ENCODE measurements at places on chromosomes 5 and 9.

GRCh38 chr9:130465383-130466096, 20.8 kb downstream of the ASS1 start:
- DNase-seq, result peak; percentile 56

DNA sequence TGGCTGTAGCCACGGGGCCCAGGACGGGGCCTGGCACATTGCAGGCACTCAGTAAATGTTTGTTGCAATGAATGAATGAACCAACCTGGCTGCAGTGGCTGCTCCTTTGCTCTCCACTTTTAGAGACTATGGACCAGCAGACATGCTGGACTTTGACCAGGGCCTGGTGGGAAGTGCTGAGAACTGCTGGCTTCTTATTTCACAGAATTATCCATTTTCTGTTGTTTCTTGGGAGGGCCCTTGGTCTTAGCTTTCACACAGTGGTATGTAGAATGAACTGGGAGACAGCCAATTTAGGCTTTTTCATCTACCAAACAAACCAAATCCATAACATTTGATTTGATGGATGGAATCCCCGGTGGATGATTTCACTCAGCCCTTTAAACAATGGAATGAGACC, 78.0 kb upstream of the LHFPL2 start:
- no peak for DNase-seq

- DNase-seq, result no peak
Observed at GRCh38 chr9:129822898-129823541, 916 bp downstream of the TOR1A start.

DNA sequence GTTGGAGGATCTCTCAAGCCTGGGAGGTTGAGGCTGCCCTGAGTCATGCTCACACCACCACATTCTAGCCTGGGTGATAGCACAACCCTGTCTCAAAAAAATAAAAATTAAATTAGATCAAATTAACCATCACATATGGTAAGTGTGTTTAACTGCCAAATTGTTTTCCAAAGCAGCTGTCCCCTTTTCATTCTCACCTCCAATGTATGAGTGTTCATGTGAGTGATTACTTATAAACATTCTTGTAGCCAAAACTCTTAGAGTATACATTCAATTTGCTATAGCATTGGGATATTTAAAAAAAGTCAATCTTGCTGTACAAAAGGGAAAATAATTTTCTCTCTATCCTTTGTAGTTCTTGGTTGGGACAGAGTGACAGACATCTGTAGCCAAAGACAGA, 53.4 kb upstream of the SNAPC3 start:
- DNase-seq, result no peak

GRCh38 chr5:54655761-54656160, 138.2 kb downstream of the SNX18 start:
- DNase-seq, result no peak

GRCh38 chr9:124108216-124108615, 96.6 kb downstream of the LHX2 start:
- DNase-seq, result no peak
